Thymus (tissue), 14 donors: ENCODE measurements at places on chromosomes 11 and 22. TPM values are rescaled to one million over a fixed set of nuclear protein-coding genes. Genes with fewer than 3 reads are reported as not detected.

Gene APOBEC3F
- total RNA-seq = 6.4 TPM

Gene C11orf87
- not detected for total RNA-seq

GRCh38 chr22:23065495-23066122, 4.7 kb upstream of the GNAZ start:
- no peak overlapping the region for H3K27ac ChIP-seq
- no peak for DNase-seq
- no peaks in the 10 kb centered on the region for H3K4me1 ChIP-seq
- no peak overlapping the region for H3K4me3 ChIP-seq

DNA sequence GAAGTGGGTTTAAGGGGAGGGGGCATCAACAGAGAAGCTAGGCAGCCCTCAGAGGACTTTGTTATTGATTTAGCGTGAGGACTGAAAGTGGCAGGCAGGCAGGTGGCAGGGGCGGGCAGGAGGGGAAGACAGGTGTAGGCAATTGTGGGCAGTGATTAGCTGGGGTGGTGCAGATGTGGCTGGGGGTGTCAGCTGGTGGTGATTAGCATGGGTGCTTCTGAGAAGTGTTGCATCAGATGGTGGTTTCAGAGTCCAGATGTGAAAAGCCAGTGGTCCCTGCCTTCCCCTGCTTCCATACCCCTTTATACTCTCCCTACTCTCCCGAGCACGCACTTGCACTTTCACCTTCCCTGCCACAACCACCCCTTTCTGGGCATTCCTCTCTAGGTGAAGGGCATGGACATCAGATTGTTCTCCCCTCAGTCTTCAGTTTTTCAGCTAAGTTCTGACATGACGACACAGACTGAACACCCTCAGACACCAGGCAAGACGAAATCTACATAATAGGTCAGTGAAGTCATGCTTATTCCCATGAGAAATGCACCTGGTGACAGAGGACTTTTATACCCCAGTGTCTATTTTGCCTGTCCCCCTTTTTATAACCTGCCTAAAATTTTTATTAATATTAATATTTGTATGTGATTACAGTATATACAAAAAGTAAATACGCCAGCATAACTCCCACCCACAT, 435.7 kb upstream of the CADM1 start:
- DNase-seq = no peak
- no peaks in the 10 kb centered on the region for H3K27me3 ChIP-seq
- no peaks in the 10 kb centered on the region for H3K4me1 ChIP-seq
- no peaks in the 10 kb centered on the region for H3K36me3 ChIP-seq
- H3K4me3 ChIP-seq = no peak overlapping the region

Gene GAS2
- total RNA-seq = 3.1 TPM

Gene ZP1
- 1.6 TPM for total RNA-seq

DNA sequence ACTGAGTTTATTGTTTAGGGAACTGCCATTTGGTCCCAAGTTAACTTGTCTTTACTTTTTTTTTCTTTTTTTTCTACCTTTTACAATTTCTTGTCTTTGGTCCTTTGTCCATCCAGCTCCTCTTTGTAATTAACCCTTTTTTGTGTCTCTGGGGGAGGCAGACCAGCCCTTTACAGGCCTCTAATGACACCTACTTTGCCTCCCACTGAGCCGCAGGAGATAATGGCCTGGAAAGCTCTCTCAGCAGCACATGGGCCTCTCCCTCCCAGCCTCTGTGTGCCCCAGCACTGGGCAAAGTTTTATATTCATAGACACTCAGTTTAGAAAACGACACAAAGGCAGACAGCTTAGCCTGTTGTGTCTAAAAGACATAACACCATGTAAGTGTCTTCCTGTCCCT, 480.4 kb downstream of the SOX6 start:
- no peak for DNase-seq
- H3K27ac ChIP-seq = no peak overlapping the region
- H3K4me3 ChIP-seq = no peak overlapping the region
- H3K36me3 ChIP-seq = no peaks in the 10 kb centered on the region
- no peaks in the 10 kb centered on the region for H3K27me3 ChIP-seq

Gene TRIM51
- not detected for total RNA-seq

GRCh38 chr22:20183823-20184222, 33.0 kb upstream of the CCDC188 start:
- no peaks in the 10 kb centered on the region for H3K27me3 ChIP-seq
- no peak for DNase-seq
- H3K4me1 ChIP-seq = no peaks in the 10 kb centered on the region
- no peaks in the 10 kb centered on the region for H3K36me3 ChIP-seq
- H3K4me3 ChIP-seq = no peak overlapping the region

- H3K27ac ChIP-seq = no peak overlapping the region
- no peaks in the 10 kb centered on the region for H3K36me3 ChIP-seq
- peaks cover 4% of the 10 kb centered on the region for H3K4me1 ChIP-seq
- no peak for DNase-seq
- H3K4me3 ChIP-seq = no peak overlapping the region
These were observed 50.3 kb upstream of the CD44 start for GRCh38 chr11:35088676-35089075.

GRCh38 chr22:37930270-37930951, 23.0 kb downstream of the C22orf23 start:
- no peak for DNase-seq
- H3K4me3 ChIP-seq = no peak overlapping the region
- H3K27me3 ChIP-seq = no peaks in the 10 kb centered on the region
- H3K4me1 ChIP-seq = peaks cover 3% of the 10 kb centered on the region
- no peak overlapping the region for H3K27ac ChIP-seq

Gene UBASH3B
- total RNA-seq = 14.8 TPM

GRCh38 chr11:93663021-93663420, 1.5 kb downstream of the CEP295 start:
- H3K4me3 ChIP-seq = no peak overlapping the region
- H3K36me3 ChIP-seq = peaks cover 15% of the 10 kb centered on the region
- peaks cover 4% of the 10 kb centered on the region for H3K4me1 ChIP-seq
- no peak for DNase-seq

DNA sequence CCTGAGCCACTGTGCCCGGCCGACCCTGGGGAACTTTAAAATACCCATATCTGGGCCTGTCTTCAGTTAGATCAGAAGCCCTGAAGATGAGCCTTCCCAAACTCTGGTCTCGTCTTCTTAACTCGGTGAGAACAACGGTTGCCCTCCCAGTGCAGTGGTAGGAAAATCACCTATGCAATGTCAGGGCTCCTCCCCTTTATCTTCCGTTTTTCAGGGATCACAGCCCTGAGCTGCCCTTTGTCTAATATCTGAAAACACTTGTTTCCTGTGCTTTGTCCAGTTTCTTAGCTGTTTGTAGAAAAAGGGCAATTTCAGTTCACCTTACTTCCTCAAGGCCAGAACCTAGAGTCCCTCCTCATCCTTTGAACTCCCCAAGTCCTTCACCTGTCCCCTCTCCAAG, 9.4 kb downstream of the DRAP1 start:
- H3K27me3 ChIP-seq = no peaks in the 10 kb centered on the region
- peaks cover 3% of the 10 kb centered on the region for H3K36me3 ChIP-seq
- H3K4me3 ChIP-seq = no peak overlapping the region
- H3K27ac ChIP-seq = peak overlapping the region; percentile 97
- peaks cover 14% of the 10 kb centered on the region for H3K4me1 ChIP-seq

- no peak overlapping the region for H3K27ac ChIP-seq
- peaks cover 47% of the 10 kb centered on the region for H3K27me3 ChIP-seq
- H3K36me3 ChIP-seq = no peaks in the 10 kb centered on the region
- no peak for DNase-seq
- H3K4me1 ChIP-seq = no peaks in the 10 kb centered on the region
These were observed 731 bp downstream of the NTM start for GRCh38 chr11:131370901-131371790.

Gene SLC17A6
- total RNA-seq = under 0.01 TPM

- DNase-seq = no peak
- no peak overlapping the region for H3K4me3 ChIP-seq
- H3K4me1 ChIP-seq = no peaks in the 10 kb centered on the region
- H3K36me3 ChIP-seq = peaks cover 54% of the 10 kb centered on the region
These were observed 7.6 kb downstream of the RPL3 start for GRCh38 chr22:39311592-39312400.

DNA sequence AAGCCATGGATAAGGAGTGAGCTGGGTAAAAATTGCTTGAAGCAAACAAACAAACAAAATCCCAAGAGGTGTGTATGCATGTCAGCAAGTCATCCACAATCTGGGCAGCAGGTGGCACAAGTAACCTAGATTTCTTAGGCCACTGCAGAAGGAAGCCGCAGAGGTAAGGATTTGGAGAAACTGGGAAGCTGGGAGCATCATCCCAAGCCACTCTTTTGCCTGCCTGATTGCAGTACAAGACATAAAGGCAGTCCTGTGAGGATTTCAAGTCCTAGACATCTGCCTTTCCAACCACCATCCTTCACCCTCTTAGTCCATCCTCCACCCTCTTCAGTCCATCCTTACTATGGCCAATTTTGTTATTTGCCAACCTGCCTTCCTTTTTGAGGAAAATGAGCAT, 67.2 kb upstream of the BMAL1 start:
- peak; percentile 35 for DNase-seq
- H3K4me3 ChIP-seq = no peak overlapping the region
- H3K4me1 ChIP-seq = peaks cover 5% of the 10 kb centered on the region
- no peak overlapping the region for H3K27ac ChIP-seq
- H3K27me3 ChIP-seq = no peaks in the 10 kb centered on the region
- no peaks in the 10 kb centered on the region for H3K36me3 ChIP-seq

DNA sequence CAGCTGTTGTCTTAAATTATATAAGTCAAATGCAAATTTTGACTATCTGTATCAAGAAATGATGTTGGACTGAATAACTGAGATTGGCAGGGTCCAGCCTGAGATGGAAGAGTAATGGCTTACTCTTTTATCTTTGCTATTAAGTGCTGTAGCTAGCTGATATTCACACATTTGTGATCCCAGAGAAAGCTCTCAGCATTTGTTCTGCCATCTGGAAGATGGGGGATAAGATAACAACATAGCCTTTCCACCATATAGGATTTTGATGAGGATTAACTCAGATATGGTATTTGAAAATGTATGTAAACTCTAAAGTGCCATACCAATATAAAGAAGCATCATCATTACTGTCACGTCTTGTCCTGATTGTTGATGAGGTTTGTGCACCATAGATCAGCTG, 1063.2 kb upstream of the TENM4 start:
- no peak for DNase-seq
- H3K27ac ChIP-seq = no peak overlapping the region
- no peaks in the 10 kb centered on the region for H3K27me3 ChIP-seq
- H3K4me3 ChIP-seq = no peak overlapping the region

GRCh38 chr11:10551290-10551592, 10.3 kb upstream of the RNF141 start:
- no peaks in the 10 kb centered on the region for H3K27me3 ChIP-seq
- no peaks in the 10 kb centered on the region for H3K4me1 ChIP-seq
- H3K27ac ChIP-seq = no peak overlapping the region
- no peak for DNase-seq
- no peak overlapping the region for H3K4me3 ChIP-seq

GRCh38 chr22:44026630-44027511, 2.8 kb downstream of the PARVB start:
- peaks cover 25% of the 10 kb centered on the region for H3K27me3 ChIP-seq
- DNase-seq = no peak
- peaks cover 50% of the 10 kb centered on the region for H3K4me1 ChIP-seq
- H3K36me3 ChIP-seq = no peaks in the 10 kb centered on the region

- DNase-seq = no peak
- no peaks in the 10 kb centered on the region for H3K4me1 ChIP-seq
These were observed at the start of gene SLC5A4 for GRCh38 chr22:32255217-32255616. Gene SLC5A4 (minus strand): TSS chr22:32255347. CDS start chr22:32255329, 18 bp downstream.

Gene SCT
- total RNA-seq = 0.19 TPM

- peak within 1 kb of the TSS; percentile 24 for H3K4me3 ChIP-seq
- no peaks in the 10 kb centered on the region for H3K4me1 ChIP-seq
- peaks cover 33% of the 10 kb centered on the region for H3K27me3 ChIP-seq
- H3K36me3 ChIP-seq = no peaks in the 10 kb centered on the region
- DNase-seq = peak; percentile 18
- no peak within 1 kb of the TSS for H3K27ac ChIP-seq
These were observed at the start of gene CFAP300 for GRCh38 chr11:102047305-102047924. Gene CFAP300 (plus strand): TSS chr11:102047437. CDS start chr11:102047471, 34 bp downstream.

Gene SIK2
- 4.5 TPM for total RNA-seq

- no peaks in the 10 kb centered on the region for H3K27me3 ChIP-seq
- no peak overlapping the region for H3K27ac ChIP-seq
- DNase-seq = no peak
- H3K4me1 ChIP-seq = no peaks in the 10 kb centered on the region
- H3K36me3 ChIP-seq = no peaks in the 10 kb centered on the region
- H3K4me3 ChIP-seq = no peak overlapping the region
These were observed 84.0 kb upstream of the RTL6 start for GRCh38 chr22:44582016-44582415.

DNA sequence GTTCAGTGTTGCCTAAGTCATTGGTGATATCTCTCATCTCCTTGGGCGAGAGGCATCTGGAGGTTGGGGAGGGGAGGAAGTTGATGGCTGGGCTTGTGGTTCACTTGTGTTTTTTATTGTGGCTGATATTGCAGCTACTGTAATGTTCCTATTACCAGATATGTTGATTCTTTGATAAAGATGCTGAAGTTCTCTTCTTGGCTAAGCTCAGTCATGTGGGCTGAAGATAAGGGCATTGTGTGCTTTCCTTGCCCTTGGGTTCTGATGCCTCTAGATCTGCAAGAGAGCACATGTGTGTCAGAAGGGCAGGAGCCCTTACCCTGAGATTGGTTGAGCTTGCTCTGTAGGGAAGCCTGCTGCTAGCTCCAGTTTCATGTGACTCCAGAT, 12.0 kb downstream of the STX3 start:
- no peaks in the 10 kb centered on the region for H3K36me3 ChIP-seq
- H3K4me3 ChIP-seq = no peak overlapping the region
- H3K4me1 ChIP-seq = peaks cover 25% of the 10 kb centered on the region

DNA sequence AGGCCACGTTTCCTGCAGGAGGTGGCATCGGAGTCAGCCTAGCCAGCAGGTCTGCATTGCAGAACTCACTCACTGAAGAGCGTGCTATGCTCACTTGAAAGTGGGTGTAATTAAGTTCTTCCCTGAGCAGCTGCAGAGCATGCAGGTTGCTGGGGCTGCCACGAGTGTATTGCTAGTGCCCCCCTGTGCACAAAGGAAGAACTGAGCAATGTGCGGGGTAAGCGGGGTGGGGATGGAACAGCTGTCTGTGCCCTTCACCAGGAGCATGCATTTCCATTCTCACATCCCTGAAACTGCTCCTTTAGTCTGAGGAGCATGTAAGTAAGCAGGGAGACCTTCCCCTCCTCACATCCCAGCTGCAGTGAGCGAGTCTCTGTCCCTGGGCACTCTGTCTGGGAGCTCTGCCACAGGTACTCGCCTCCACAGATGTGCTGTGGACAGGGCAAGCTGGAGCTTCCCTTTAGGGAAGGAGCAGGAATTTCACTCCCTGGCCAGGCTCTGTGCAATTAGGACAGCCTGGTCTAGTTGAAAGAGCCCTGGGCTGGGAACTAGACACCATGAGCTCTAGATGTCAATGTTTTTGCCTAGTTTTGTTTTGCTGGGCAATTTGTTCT, 1031.8 kb downstream of the NTM start:
- no peaks in the 10 kb centered on the region for H3K36me3 ChIP-seq
- no peak overlapping the region for H3K4me3 ChIP-seq
- no peak for DNase-seq
- no peaks in the 10 kb centered on the region for H3K4me1 ChIP-seq
- no peak overlapping the region for H3K27ac ChIP-seq
- H3K27me3 ChIP-seq = no peaks in the 10 kb centered on the region

GRCh38 chr11:35798423-35798822, 135.8 kb downstream of the TRIM44 start:
- no peak overlapping the region for H3K4me3 ChIP-seq
- H3K27ac ChIP-seq = no peak overlapping the region
- no peaks in the 10 kb centered on the region for H3K27me3 ChIP-seq

Gene SHANK3
- total RNA-seq = 0.61 TPM
